ENCODE measurements at places on chromosomes 7 and 10. TPM values are rescaled to one million over a fixed set of nuclear protein-coding genes. Genes with fewer than 3 reads are reported as not detected.
A peak's percentile ranks its signal among the peaks of the same experiment; 100 is the strongest.

DNA sequence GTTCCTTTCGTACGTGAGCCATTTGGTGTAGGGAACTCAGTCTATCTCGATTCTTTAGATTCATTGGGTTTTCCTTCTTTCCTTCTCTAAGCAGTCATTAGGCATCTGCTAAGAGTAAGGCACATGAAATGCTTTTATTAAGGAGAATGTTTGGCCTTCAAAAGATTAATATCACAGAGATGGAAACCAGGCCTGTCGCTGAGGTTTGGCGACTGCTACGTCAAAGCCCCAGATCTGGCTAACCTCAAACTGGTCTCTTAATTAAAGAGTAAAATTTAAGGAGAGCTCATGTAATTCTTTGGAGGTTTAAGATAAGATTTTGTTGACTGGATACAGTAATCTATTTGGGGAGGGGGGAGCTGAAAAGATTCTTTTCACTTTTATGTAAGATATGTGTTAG lies 189.8 kb downstream of the JCAD start:
- no peak for DNase-seq

DNA sequence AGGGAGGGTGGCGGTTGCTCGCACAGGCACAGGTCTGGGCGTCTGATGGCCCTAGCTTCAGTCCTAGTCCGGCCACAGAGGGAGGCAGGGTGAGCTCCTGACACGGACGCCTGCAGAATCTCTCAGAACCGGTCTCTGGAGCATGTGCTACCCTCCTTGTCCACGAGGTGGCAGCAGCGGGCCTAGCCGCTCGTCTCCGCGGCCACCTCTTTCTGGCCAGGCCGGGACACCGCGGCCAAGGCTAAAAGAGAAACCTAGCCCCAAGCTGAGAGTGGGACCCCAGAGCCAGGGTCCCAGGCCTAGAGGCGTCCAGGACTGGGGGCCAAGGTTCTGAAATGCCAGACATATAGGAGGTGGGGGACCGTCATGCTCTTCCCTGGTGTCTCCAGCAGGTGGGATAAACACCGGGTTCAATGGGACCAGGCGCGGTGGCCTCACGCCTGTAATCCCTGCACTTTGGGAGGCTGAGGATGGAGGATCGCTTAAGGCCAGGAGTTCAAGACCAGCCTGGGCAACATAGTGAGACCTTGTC lies 3.2 kb upstream of the LAT2 start:
- DNase-seq = peak; percentile 87

The PDSS1 gene
- 9.7 TPM for total RNA-seq

GRCh38 chr7:46486256-46487206 lies 565.5 kb upstream of the IGFBP3 start:
- no peak for DNase-seq
